ENCODE measurements at places on chromosomes 4 and X.

- peak; percentile 50 for DNase-seq
Observed at GRCh38 chrX:73850124-73851013, 287.4 kb downstream of the CHIC1 start.

DNA sequence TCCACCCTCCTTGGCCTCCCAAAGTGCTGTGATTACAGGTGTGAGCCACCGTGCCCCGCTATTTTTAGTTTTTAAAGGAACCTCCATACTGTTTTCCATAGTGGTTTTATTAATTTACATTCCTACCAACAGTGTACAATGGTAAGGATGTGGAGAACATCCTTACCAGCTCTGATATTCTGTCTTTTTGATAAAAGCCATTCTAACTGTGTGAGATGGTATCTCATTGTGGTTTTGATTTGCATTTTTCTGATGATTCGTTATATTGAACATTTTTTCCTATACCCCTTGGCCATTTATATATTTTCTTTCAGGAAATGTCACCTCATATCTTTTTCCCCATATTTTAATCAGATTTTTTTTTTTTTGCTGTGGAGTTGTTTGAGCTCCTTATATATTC, 14.2 kb upstream of the TLR2 start:
- no peak for DNase-seq

- no peak for DNase-seq
Observed at GRCh38 chr4:35105486-35105885, 1138.8 kb downstream of the ARAP2 start.

GRCh38 chr4:25769251-25769650, 93.5 kb downstream of the SEL1L3 start:
- DNase-seq: no peak

DNA sequence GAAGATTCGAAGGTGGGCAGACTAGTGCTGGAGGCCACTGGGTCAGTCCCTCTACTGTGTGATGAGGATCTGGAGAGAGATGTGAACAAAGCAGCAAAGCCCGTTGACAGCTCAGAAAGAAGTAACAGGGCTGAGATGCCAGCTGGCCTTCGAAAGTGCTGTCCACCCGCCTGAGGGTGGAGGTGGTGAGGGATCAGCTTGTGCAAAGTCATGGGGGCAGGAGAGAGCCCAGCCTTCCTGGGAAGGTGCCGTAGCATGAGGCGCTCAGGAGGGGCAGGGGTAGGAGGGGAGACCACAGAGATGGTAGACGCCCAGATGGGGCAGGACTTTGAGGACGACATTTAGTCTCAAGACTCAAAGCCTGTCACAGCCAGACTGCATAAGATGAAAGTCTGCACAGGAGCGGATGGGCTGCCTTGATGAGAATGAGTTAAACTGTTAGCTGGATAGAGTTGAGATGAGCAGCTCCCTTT, 19.7 kb downstream of the TBC1D14 start:
- no peak for DNase-seq

GRCh38 chr4:164595751-164596150, 158.2 kb upstream of the SMIM31 start:
- no peak for DNase-seq

DNA sequence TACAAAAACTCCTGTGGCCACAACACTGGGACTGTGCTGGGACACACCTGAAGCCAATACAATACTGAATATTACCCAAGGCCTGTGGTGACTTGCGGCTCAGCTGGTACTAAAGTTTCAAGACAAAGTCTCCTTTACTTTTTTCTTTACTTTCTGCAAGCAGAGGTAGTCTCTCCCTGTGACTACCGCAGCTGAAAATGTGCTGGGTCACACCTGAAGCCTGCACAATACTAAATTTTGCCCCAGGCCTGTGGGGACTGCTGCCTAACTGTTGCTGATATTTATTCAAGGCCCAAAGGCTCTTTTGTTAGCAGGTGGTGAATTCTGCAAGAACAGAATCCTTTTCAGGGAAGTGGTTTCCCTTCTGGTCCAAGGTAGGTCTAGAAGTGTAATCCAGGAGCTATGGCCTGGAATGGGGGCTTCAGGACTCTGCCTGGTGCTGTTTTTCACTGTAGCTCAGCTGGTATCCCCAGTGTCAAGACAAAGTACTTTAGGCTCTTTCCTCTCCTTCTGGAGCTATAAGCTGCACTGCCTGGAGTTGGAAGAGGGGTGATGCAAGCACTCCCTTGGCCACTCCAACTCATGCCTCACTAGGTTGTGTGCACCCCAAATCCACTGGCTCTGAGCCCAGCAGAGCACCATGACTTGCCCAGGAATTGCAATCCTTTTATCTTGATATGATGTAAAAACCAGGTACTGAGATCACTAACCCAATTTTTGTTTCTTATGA, 489.4 kb downstream of the TECRL start:
- no peak for DNase-seq

DNA sequence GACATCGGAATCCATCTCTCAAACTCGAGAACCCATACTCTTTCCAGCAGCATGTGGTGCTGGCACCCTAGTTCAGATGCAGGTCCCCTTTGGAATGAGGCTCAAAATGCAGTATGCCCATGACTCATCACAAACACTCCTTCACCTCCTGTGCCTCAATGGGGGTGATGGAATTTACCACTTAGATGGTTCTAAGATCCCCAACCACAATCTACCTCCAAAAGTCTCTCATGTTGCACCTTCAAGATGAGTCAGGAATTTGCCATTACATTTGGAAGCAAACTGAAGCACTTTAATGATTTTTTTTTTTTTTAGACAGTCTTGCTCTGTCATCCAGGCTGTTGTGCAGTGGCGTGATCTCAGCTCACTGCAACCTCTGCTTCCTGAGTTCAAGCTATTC, 8.5 kb upstream of the MID1 start:
- DNase-seq: no peak

- DNase-seq: no peak
Observed at GRCh38 chrX:121581885-121582284, 534.5 kb downstream of the GLUD2 start.

- DNase-seq: peak; percentile 86
Observed at GRCh38 chr4:99809326-99809725, 7.3 kb upstream of the DAPP1 start.

DNA sequence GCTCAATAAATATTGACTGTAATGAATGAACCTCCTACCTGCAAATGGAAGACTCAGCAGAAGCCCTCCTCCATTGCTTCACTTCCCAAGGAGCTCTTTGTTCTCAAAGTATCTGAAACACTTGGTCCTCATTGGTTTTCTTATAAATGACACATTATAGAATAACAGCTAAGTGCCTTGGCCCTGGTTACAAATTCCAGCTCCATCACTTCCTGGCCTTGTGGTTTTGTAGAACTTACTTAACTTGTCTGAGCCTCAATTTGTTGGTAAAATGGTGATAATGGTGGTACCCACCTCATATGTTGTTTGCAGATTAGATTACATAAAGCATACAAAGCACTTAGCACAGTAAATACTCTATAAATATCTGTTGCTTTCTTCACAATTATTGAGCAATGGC, 25.2 kb upstream of the SMIM20 start:
- DNase-seq: no peak
